ENCODE measurements at places on chromosomes 16 and 17. TPM values are rescaled to one million over a fixed set of nuclear protein-coding genes. Genes with fewer than 3 reads are reported as not detected.

Gene HP
- not detected for total RNA-seq

Gene CMTM2
- total RNA-seq, result not detected

Gene EIF4A3
- total RNA-seq, result 235 TPM

Gene CES4A
- total RNA-seq, result 1.7 TPM

Gene BCL6B
- total RNA-seq, result 140 TPM
